Endothelial cell (in vitro differentiated cells): ENCODE measurements at places on chromosomes 16 and 17.

- DNase-seq, result peak; percentile 61
Measured at GRCh38 chr17:57552114-57552624, 192.9 kb downstream of the CCDC182 start.

GRCh38 chr17:4205917-4206316 lies 57.9 kb downstream of the ANKFY1 start:
- DNase-seq, result no peak

DNA sequence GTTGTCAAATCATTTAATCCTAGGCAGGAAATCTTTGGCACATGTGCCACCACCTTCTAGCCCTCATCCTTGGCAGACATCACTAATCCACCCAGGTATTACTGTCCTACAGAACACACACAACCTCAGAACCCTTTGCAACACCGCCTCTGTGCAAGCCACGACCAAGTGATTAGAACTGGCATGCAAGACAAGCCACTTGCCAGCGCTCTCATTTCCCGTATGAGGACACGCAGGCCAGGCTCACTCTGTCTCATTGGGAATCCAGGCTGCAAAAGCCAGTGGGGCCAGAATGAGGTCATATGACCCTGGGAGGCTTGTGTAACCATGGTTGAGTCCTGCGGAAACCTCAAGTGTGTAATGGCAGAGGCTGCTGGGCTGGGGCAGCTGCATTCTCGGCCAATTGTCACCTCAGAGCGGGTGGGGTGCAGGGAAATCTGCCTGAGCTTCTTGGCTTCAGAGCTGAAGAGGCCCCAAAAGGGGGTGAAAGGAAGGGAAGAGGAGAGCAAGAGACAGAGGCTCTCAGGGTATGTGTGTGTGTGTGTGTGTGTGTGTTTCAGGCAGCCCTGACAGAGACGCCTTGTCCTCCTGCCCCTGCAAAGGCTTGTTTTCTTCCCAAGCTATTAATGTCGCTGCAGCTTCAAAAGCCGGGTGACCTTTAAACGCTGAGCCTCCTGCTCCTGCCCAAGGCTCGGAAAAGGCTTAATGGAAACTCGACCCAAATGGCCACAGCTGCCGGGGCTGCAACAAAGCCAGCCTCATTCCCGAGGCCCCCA lies 43.2 kb upstream of the MRPS23 start:
- DNase-seq, result no peak

DNA sequence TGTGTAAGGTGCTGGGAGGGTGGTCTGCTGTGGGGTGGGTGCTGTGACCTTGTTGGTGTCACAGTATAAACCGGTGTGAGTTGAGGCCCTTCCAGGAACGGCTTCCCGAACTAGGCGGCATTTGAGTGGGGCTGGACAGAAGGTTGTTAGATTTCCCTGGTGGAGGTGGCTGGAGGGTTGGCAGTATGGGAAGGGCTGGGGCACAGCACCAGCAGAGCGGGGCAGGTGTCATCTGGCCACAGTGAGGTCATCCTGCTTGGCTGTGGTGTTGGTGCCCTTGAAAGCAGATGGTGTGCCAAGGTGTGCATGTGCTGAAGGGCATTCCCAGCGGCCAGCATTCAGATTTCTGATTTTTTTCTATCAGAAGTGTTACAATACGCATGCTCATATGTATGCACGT lies 28.1 kb downstream of the BANP start:
- DNase-seq, result no peak

DNA sequence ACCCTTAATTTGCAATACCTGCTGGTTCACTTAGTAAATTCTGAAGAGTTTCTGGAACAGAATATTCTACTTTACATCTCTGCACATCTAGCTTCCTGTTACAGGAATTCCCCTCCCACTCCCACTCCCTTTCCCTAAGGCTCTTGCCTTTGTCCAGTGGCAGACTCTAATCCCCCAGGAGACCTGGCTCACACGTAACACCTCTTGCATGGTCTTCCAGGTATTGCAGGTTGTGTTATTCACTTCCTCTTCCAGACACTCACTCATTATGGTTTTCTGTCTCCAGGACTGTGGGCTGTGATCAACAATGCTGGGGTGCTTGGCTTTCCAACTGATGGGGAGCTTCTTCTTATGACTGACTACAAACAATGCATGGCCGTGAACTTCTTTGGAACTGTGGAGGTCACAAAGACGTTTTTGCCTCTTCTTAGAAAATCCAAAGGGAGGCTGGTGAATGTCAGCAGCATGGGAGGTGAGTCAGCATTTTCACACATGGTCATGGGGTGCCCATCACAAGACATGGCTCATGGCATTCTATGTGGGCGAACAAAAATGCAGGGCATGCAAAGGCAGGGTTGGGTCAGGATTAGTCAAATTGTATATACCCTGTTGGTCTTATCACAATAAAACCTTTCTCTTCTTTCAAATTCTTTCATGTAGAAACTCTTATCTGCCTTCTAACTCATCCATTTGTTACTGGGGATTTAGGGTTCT lies 35.8 kb downstream of the HSD17B2 start:
- DNase-seq, result no peak

GRCh38 chr17:28071891-28072606 lies 29.6 kb downstream of the NLK start:
- DNase-seq, result no peak

GRCh38 chr16:883340-883739 lies 82.8 kb upstream of the GNG13 start:
- no peak for DNase-seq

- no peak for DNase-seq
Measured at GRCh38 chr16:87576171-87576570, 26.1 kb upstream of the JPH3 start.

GRCh38 chr17:76840884-76841775 lies 27.1 kb upstream of the MGAT5B start:
- no peak for DNase-seq
